Jurkat, Clone E6-1 (cell line): ENCODE measurements at places on chromosomes 6 and 20.

- peak; percentile 12 for DNase-seq
These were observed 1272.1 kb upstream of the ADGRB3 start for GRCh38 chr6:67362976-67363375.

DNA sequence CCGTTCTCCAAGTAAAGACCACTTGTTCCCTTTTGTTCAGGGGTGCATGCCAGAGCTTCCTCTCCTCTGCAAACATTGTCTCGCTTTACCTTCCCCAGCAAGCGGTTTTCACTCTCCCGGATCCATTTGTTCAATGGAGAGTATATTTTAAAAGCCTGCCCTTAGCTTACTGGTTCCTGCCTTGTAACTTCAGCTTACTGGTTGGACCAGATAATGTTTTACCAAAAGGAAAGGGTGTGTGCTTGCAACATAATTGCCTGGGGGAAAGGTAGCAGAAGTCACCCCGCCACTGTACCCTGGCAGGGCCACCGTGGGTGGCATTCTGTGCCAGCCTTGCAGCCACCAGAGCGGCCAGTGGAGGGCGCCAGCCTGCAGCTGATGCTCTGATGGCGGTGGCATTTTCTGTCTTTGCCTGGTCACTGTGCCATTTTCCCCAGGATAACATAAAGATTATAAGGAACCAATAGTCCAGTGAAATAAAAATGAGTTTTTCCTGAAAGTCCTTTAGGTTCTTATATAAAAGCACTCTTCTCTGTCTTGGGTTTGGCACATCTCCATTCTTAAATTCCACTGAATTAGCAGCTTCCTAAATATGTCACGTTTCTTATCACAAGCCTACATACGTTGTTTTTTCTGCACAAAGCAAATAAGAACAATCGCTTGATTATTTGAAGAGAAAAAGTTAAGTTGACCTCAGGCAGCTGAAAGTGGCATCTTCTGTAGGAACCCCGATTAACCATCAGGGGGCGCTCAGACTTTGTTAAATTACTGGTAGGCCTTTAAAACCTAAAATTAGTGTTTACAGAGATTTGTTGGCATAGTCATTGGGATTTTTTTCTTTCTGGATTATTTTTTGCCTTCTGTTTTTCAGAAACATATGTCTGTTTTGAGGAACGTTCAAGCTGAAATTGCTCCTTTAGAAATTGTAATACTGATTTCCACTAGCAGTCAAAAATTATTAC is 67.4 kb upstream of the XRN2 start:
- peak; percentile 65 for DNase-seq

DNA sequence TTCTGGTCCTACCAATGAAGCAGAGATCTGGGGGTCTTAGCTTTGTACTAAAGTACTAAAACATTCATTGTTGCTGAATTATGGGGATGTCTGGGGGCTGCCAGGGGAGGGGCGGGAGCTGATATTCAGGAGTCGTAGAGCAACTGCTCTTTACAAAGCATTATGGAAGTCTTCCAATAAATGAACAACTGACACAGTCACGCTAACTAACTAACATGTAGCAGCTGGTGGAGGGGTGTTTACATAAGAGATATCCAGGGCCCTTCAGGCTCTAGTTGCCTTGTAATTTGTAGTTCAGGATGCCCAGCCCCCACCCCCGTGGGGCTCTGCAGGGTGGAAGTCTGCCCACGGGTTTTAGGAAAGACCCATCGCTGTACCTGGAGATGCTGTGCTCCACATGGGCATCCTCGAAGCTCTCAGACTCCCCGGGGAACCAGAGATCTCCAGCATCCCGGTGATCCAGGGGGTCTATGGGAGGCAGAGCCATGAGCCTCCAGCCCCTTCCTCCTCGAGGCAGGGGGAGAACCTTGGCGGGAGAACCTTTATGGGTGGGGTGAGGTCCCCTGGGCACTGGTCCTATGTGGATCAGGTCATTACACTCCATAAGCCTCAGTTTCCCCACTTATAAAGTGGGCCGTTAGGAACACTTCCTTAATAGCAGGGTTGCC is 3.4 kb downstream of the TREM2 start:
- DNase-seq: no peak

GRCh38 chr6:19752746-19753145 is 84.4 kb upstream of the ID4 start:
- DNase-seq: no peak

DNA sequence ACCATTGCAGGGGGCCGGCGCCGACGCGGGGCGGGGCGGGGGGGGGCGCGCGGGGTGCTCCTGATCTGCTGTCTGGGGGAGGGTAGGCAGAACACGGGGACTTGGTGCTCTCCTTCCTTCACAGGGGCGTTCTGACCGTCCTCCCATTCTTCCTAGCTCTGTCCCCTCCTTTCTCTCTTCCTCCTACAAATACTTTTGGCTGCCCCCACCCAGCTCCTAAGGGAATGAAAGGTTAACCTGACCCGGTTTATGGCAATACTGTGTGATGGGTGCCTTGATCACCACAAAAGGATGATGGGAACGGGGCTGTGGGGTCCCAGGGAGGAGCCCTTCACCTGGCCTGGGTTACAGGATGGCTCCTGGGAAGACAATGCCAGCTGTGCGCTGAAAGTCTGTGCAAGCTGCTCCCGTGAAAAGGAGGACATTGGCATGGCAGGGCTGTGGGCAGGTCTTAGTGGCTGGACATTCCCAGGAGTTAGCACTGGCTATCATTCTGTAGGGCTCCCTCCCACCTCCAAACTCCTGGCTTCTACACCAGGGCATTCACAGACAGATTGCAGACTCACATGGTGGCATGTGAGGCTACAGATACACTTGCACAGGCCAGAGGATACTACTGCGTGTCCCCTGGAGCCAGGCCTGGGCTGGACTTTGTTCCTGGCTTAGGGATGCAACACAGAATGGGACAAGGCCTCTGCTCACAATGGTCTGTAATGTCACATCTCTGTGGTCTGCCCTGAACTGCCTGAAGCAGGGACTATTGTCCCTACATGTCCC is 1.9 kb upstream of the TPD52L2 start:
- no peak for DNase-seq

- no peak for DNase-seq
These were observed 16.5 kb upstream of the MLIP start for GRCh38 chr6:54094786-54095185.

- DNase-seq: no peak
These were observed 3.6 kb upstream of the FOXC1 start for GRCh38 chr6:1605893-1606779.

DNA sequence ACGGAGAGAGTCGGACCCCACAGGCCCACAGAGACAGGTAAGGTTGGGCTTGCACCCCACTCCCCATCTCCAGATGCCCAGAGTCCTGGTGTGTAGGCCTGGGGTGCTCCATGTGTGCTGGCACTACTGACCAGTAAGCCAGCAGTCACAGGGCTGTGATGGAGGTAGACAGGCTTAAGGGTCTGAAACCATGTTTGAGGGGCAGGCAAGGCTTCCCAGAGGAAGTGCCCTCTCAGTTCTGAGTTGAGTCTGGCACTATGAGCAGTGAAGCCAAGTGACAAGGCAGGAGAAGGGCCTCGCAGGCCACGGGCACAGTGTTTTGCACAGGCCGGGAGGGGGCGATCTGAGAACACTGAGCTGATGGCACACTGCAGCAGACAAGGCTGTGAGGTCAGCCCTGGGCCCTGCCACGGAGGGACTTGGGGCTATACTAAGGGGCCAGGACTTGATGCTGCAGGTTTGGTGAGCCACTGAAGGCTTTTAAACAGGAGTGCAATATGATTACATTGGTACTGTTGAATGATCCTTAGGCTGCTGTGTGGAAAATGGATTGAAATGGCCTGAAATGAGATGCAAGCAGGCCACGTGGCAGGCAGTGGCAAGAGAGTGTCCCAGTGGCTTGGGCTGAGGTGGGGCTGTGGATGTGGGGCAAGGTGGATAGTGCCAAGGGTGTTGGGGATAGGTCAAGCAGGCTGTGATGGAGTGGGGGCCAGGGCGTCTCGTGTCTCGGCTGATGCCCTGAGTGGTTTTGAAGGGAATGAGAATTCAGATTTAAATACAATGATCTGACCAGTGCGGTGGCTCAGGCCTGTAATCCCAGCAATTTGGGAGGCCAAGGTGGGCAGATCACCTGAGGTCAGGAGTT is 20.3 kb downstream of the TTBK1 start:
- DNase-seq: peak; percentile 36

GRCh38 chr20:19460386-19460785 is 247.9 kb downstream of the SLC24A3 start:
- DNase-seq: no peak

- no peak for DNase-seq
These were observed 6.1 kb downstream of the EZR start for GRCh38 chr6:158813032-158813431.

GRCh38 chr6:15921243-15921642 is 207.6 kb upstream of the MYLIP start:
- no peak for DNase-seq

GRCh38 chr20:51431321-51431720 is 111.2 kb downstream of the NFATC2 start:
- peak; percentile 10 for DNase-seq
